ENCODE measurements at places on chromosomes 7 and 10.

DNA sequence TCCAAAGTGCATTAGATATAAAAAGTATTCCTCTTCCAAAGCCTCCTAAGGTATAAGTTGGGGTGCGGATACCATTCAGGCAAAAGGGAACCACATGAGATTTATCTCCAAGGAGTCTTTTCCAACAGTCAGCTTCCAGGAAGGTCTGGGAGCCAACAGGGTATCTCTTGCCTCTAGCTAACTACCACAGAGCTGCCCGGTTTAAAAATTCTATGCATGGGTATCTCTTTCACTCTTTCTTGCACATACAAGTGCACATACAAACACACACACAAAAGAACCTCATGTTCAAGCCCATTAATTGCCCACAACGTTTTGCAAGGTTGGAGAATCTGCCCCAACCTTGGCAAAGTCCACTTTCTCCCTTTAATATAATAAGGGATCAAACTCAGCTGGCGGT lies 80.7 kb downstream of the CDK6 start:
- DNase-seq, result no peak

DNA sequence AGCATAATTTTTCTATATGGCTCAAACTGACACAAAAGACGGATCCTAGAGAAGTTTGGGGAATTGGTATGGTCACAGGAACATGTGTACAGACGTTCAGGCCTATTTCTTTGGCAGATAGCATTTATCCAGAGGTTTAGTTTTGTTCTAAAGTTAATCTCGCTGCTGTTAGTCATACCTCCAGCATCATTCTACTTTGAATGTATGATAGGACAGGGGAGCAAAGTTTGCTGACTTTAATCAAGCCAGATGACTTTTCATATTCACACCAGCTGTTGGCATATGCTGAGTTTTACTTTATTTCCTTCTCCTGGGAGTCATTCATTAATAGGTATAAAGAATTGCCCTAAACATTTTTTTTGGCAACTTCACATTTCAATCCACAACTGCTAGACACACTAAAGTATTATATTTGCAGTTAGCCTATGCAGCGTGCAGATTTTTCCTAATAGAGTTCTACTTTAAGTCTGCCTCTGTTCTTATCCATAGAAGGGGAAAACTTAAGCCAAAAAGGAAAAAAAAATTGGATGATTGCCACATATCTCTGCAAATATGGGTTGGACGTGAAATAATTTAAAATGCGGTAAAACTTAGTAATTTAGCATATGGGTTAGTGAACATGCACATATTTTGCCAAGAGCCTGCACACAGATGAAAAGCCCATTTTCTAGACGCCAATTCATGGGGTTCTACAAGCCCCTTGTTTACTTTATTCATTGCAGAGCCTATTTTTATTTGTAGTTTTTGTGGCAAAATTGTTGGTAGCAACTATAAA lies 213.1 kb downstream of the C7orf25 start:
- no peak for DNase-seq

GRCh38 chr10:88996927-88997326 lies 6.3 kb downstream of the FAS start:
- DNase-seq, result no peak

- no peak for DNase-seq
Measured at GRCh38 chr7:32253299-32253698, 183.1 kb upstream of the PDE1C start.

DNA sequence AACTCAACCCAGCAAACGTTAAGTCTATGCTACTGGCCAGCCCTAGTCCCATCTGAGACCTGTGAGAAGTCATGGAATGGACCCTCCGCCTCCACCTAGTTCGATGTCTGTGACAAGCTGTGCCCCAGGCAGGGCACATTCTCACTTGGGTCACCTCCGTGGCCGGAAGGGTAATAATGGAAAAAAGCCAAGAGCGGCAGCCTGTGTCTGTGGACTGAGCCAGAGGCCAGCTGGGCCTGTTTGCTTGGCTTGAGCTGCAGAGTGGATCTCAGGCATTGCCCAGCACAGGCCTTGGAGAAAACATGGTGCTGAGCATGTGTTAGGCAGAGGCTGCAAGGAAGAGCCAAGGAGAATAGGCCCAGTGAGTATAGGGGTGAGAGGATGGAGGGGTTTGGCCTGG lies 97.8 kb downstream of the GALNT17 start:
- DNase-seq, result no peak

- DNase-seq, result no peak
Measured at GRCh38 chr7:24885305-24885704, 94.7 kb downstream of the OSBPL3 start.
